ENCODE measurements at places on chromosomes 13 and 19.
A peak's percentile ranks its signal among the peaks of the same experiment; 100 is the strongest.

- DNase-seq: no peak
Measured at GRCh38 chr19:31539386-31539785, 190.2 kb upstream of the TSHZ3 start.

DNA sequence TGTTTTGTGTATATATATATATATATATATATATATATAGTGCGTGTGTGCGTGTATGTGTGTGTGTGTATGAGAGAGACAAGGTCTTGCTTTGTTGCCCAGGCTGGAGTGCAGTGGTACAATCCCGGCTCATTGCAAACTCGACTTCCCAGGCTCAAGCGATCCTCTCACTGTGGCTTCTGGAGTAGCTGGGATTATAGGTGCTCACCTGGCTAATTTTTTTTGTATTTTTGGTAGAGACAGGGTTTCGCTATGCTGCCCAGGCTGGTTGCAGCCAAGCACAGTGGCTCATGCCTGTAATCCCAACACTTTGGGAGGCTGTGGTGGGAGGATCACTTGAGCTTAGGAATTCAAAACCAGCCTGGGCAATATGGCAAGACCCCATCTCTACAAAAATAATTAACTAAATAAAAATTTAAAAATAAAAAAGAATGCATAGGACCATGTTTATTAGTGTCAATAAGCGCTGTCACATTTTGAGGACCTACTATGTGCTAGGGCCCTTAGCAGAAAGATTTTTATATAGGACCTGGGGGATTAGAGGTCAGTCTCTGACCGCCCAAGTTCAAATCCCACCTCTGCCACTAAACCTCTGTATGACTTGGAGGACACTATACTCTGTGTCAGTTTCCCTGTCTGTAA lies 1.8 kb downstream of the PVR start:
- no peak for DNase-seq

GRCh38 chr13:25689539-25689938 lies 317.8 kb downstream of the ATP8A2 start:
- no peak for DNase-seq

DNA sequence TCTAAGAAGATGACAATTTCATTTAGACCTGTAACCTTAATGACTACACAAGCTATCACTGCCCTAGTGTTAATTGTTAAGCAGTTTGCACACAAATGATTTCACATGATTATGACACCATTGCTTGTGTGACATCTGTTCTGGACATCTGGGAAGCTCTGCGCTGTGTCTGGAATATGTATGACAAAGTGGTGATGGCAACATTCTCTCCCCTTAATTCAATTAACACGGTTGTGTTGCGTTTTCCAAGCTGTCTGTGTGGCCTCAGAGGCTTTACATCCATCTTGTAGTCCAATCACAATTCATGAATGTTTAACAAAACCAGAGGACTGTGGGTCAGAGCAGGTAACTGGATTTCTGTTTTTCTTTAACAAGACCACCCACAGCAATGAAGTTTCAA lies 204.4 kb downstream of the COG6 start:
- DNase-seq: no peak

DNA sequence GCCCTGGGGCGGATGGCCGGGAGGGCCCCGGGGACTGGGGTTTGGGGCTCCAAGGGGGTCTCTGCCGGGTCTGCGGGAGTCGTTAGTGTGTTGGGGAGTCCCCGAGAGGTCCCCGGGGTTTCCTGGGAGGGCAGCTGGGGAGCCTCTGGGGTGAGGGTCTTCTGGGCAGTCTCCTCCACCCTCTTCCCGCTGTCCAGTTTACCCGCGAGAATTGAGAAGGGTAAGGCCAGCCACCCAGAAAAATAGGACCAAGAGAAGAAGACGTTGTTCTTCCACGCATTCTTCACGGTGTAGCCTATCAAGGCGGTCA lies 1.0 kb upstream of the ETFB start:
- DNase-seq: no peak

GRCh38 chr19:10861103-10861651 lies 10.2 kb upstream of the CARM1 start:
- DNase-seq: peak; percentile 52

DNA sequence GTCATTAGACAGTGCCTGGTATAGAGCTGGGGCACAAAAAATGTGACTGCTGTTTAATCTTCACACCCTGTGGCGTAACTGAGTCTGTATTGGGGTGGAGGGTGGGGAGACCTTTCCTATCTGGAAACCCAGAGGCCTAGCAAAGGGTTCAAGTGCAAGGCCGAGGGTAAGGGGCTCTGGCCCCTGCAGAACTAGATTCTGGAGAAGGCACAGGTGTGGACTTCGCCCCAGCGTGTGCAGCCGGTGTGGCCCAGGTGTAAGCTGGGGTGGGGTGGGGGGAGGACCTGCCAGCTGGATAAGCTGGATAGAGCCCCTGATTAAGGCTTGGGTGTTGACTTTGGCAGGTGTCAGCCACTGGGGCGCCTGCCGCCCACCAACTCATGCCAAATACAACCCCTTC lies 1.3 kb downstream of the RAB3D start:
- no peak for DNase-seq

- no peak for DNase-seq
Measured at GRCh38 chr13:82772816-82773215, 1109.5 kb downstream of the SLITRK1 start.

GRCh38 chr19:45323671-45324081 lies 1.0 kb upstream of the CKM start:
- no peak for DNase-seq

DNA sequence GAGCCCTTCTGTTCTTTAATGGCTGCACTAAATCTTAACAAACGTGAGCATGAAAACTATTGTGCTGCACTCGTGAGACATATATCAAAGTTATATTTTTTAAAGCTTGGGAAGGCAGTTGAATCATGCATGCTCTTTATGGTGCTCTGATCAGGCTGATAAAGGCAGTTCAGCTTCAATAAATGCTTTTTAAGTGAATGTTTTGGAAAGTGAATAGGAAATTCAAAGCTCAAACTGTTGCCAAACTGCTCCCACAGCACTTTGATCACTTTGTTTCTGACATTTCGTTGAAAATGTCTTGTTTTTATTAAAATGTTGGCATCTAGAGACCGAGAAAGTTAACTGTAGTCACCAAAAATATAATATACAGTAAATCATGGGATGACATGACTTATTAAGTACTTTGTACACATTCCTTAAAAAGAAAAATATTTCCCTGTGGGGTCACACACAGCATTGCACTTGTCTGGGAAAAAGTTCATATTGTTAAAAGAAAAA lies 625.7 kb upstream of the PCDH9 start:
- no peak for DNase-seq

DNA sequence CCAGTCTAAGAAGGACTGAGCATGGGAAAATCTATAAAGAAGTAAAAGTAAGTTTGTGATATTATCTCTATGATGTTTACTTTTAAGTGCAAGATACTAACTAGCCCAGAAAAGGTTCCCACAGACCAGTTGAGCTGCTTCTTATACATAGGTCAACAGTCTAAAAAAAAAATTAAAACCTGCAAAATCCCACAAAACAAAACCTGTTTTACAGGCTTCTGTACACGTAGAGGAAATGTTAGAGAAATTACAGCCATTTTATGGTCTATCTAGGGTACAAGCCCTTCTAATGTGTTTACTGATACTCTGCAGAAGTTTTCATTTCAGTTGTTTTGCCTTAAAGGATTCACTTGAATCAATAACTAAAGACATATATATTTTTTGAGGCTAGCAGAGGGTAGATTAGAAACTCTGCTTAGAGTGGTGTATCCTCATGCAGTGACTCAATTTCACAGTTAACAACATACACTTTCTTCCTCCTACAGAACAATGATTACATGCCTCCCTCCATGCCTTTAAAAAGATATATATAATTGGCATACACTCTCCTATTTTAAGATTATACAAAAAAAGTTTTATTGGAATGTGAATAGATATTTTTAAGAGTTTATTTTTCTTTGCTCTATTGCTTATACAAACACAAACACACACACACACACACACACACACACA lies 43.9 kb downstream of the CAB39L start:
- no peak for DNase-seq

DNA sequence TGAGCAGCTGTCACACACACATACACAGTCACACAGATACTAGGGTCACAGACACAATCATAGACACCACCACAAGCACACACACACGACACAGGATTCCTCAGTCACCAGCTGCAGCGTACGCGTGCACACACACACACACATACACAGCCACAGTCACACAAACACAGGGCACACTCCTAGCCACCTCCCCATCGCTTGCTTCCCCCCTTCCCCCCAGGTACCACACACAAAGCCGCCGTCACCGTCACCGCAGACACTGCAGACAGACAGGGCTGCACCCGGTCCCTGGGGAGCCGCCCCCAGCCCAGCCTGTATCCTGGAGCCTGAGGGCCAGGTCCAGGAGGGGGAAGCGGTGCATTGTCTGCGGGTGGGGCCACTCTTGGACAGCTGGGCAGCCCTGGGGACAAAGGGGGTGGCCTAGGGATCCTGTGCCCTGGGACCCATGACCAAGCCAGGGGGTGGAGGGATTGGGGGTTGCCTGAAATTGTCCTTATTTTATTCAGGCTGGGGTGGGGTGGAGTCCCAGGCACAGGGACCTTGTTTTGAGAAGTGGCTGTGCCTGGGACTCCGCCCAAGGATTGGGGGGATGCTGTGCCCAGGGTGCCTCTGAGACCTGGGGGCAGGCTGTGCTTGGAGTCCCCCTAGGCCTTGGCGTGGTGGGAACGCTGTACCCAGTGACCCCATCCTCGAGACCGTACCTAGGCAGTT lies 957 bp downstream of the NUMBL start:
- peak; percentile 72 for DNase-seq

DNA sequence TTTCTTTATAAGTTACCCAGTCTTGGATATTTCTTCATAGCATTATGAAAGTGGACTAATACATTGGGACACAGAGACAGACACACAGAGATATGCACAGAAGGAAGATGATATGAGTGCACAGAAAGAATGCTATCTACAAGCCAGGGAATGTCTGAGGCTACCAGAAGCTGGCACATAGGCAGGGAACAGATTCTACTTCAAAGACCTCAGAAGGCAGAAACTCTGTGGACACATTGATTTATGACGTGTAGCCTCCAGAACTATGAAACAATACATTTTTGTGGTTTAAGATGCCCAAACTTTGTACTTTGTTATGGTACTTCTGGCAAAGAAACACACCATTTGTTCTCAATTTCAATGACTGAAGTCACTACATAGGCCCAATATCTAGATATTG lies 556.7 kb downstream of the PCDH9 start:
- DNase-seq: no peak

GRCh38 chr19:3987619-3988371 lies 2.5 kb upstream of the EEF2 start:
- peak; percentile 92 for DNase-seq

- no peak for DNase-seq
Measured at GRCh38 chr13:46577696-46578589, 25.0 kb downstream of the LRCH1 start.

DNA sequence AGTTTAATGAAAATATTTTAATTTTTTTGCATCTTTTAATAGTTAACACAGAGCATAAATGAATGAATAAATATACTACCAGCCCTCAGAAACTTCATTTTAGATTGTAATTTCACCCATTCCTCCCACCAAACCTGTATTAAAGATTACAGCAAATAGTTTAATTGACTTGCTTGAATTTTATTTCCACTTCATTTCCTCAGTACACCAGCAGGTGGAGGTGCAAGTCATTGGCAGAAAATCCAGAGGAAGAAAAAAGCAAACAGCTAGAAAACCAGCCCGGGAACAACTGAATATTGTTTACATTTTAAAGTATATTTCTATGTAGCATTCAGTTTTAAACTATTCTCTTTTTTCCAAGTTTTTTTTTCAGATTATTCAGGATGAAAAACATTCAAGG lies 177.8 kb downstream of the OLFM4 start:
- DNase-seq: no peak

- DNase-seq: peak; percentile 84
Measured at GRCh38 chr19:49555600-49556411, 24.6 kb downstream of the NOSIP start.

- no peak for DNase-seq
Measured at GRCh38 chr13:44711706-44712105, 135.6 kb upstream of the TSC22D1 start.

- DNase-seq: no peak
Measured at GRCh38 chr13:75196147-75196837, 285.7 kb downstream of the TBC1D4 start.

GRCh38 chr13:23271331-23271730 lies 90.6 kb downstream of the SGCG start:
- DNase-seq: no peak

- DNase-seq: peak; percentile 67
Measured at GRCh38 chr13:25286308-25286968, 850 bp downstream of the MTMR6 start.

DNA sequence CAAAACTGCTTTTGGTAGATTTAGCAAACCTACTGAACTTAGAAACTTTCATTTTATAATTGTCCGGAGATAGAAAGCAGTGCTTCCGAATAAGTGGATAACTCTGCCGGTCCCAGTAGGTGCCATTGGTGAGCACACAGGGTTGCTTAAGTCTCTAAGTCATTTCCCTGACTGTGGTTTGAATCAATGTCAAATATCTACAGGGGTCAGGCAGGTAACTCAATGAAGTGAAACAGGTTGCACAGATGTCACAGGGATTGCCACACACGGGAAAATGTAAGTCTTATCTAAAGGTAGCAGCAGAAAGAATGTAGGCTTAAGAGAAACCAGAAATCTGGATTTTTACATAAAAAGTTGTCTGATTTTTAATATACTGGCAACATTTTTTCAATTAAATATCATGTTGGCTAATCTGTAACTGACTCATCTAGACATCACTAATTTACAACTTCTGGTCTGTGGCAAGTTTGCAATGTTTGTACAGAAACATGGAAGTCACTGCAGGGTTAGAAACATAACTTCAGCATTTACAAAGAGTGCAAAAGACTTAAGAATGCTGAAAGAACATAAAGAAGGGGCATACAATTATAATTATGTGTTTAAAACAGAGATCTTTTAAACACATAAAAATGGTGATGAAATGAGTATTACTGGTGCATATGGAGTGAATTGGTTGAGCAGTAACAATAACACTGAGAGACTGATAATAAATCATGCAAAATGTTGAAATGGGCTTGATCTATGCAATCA lies 14.3 kb upstream of the LRRC63 start:
- no peak for DNase-seq

GRCh38 chr19:38792250-38793111 lies 3.5 kb downstream of the LGALS7B start:
- DNase-seq: peak; percentile 46

- DNase-seq: no peak
Measured at GRCh38 chr13:112174476-112175110, 107.6 kb downstream of the SOX1 start.

DNA sequence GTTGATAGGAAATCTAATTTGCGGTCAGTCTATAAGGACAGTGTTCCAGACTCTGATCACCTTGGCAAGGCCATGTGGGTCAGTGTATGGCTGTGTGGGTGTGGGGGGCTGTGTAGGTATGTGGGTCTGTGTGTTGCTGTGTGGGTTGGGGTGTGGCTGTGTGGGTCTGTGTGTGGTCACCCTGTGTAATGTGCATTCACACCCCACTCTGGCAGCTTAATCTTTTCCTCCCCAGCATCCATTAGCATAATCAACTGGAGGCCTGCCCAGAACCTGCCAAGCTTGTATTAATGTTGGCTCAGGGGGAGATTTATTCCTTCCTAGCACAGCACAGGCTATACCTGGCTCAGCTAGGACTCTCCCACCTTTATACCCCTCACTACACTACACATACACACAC lies 203.2 kb downstream of the TUBA3C start:
- no peak for DNase-seq

GRCh38 chr13:70894258-70894657 lies 786.0 kb upstream of the KLHL1 start:
- DNase-seq: no peak

All from CD4-positive, alpha-beta T cell treated with Interleukin-1 beta for 1 hour (primary cell).